Stimulated activated CD4-positive, alpha-beta T cell treated with anti-CD3 and anti-CD28 coated beads, Interleukin-12 subunit alpha, Interleukin-12 subunit beta, amount 100 ng/mL, for 48 hours (primary cell): ENCODE measurements at places on chromosomes 13 and 19.
A peak's percentile ranks its signal among the peaks of the same experiment; 100 is the strongest.

- peak; percentile 65 for DNase-seq
These were observed 133.9 kb downstream of the AKAP11 start for GRCh38 chr13:42405665-42406390.

DNA sequence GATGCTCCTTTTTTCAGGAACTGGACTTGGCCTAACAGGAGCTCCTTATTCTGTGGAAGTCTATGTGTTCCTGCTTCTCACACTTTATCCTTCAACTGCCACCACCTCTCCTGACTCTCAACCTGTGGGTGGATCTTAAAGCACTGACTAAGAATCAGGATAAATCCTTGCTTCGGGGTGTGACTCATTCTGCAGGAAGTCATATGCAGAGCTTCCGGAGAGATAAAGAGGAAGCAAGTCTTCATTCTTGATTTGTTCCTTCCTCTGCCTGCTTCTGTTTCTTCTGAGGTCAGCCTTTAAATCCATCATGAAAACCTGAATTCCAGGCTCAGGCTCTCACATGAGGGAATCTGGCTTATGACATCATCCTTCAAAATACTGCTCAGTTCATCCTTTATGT is 137.1 kb upstream of the ATXN8OS start:
- no peak for DNase-seq

DNA sequence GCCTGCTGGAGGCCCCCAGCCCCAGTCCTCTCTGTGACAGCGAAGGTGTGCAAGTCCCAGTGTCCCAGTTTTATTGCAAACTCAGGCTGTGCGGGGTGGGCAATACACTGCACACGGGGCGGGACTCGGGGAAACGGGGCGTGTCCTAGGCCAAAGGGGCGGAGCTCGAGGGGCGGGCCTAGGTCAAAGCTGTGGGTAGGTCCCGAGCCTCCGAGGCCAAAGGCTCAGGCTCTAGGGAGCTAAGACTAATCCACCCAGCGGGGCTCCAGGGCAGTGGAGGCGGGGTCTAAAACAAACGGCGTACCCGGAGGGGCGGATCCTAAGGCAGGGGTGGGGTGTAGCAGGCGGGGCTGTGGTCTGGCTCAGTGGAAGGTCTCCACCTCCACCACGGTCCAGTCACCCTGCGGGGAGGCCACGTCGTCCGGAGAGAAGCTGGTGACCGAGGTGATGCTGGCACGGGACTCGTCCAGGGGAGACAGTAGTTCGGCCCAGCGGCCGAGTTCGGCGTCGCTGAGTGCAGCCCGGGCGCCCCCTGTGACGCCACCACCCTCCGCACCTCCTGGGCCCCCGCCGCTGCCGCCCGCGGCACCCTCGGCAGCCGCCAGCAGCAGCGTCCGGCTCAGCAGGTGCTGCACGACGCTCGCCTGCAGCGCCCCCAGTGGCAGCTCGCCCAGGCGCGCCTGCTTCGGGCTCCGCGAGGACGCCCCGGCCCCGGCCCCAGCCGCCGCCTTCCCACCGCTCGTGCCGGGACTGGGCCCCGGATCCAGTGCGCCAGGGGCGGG is 5.3 kb downstream of the PRR36 start:
- DNase-seq: peak; percentile 74

GRCh38 chr13:21739771-21740170 is 68.9 kb downstream of the FGF9 start:
- DNase-seq: no peak

- no peak for DNase-seq
These were observed 1.3 kb upstream of the IRF2BP1 start for GRCh38 chr19:45887200-45887710.
